ENCODE measurements at places on chromosomes 13 and 19.
A peak's percentile ranks its signal among the peaks of the same experiment; 100 is the strongest.

- no peak for DNase-seq
These were observed 78.7 kb upstream of the GPR183 start for GRCh38 chr13:99385940-99386339.

- peak; percentile 87 for DNase-seq
These were observed 57.6 kb upstream of the ZNF507 start for GRCh38 chr19:32287811-32288227.

DNA sequence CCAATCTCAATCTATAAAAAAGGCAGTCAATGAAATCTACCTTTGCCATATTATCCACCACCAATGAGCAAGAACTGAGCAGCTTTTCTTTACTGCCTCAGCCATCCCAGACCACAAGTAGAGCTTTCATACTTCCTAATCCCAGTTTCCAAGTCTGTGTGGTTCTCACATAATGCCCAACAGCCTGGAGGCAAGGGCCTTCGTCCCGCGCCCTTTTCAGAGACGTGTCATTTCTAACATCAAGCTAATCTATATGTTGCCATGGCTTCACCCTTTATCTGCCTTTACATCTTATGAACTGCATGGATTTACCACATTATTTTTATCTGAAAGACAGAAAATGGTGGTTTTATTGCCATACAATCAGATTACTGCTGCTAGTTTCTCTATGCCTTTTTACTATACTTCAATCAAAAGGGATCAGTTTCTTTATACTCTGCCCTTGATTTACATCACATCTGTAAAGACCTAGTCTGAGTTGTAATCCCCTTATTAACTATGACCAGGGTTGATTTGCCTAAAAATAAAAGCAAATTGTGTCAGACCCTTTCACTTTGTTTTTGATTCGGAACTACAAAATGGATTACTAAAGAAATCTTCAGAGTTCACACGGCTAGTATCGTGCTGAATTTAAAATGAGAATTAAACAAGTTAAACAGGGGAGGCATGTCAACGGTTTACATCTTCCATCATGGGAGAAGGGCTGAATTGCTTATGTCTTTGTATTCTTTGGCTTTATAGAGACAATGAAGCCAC lies 5.9 kb downstream of the EFNB2 start:
- no peak for DNase-seq

GRCh38 chr19:19661675-19662251 lies 1.7 kb downstream of the ATP13A1 start:
- no peak for DNase-seq

DNA sequence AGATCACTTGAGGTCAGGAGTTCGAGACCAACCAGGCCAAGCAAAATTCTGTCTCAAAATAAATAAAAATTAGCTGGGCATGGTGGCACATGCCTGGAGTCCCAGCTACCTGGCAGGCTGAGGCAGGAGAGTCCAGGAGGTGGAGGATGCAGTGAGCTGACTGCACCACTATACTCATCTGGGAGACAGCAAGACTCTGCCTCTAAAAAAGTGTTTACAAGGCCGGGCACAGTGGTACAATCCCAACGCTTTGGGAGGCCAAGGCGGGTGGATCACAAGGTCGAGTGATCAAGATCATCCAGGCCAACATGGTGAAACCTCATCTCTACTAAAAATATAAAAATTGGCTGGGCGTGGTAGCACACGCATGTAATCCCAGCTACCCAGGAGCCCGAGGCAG lies 4.2 kb upstream of the DAPK3 start:
- DNase-seq: no peak

GRCh38 chr13:42377640-42378382 lies 105.9 kb downstream of the AKAP11 start:
- no peak for DNase-seq

GRCh38 chr13:112012016-112012704 lies 54.8 kb upstream of the SOX1 start:
- peak; percentile 13 for DNase-seq

DNA sequence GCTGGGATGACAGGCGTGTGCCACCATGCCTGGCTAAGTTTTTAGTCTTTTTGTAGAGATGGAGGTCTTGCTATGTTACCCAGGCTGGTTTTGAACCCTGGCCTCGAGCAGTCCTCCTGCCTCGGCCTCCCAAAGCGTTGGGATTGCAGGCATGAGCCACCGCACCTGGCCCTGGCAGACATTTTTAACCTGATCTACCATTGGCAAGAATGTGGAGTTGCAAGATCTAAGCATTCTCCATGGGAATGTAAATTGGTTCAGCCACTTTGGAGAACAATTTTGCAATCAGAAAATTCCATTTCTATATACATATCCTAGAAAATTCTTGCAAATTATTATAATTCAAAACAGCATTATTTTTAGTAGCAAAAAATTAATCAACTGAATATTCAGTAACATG lies 24.3 kb upstream of the DCUN1D2 start:
- DNase-seq: no peak

- DNase-seq: peak; percentile 54
These were observed 7.3 kb downstream of the OPA3 start for GRCh38 chr19:45577111-45577905.

GRCh38 chr19:19236173-19236572 lies 24.4 kb downstream of the NCAN start:
- DNase-seq: no peak

GRCh38 chr19:43634506-43634871 lies 5.2 kb downstream of the CADM4 start:
- DNase-seq: peak; percentile 83

DNA sequence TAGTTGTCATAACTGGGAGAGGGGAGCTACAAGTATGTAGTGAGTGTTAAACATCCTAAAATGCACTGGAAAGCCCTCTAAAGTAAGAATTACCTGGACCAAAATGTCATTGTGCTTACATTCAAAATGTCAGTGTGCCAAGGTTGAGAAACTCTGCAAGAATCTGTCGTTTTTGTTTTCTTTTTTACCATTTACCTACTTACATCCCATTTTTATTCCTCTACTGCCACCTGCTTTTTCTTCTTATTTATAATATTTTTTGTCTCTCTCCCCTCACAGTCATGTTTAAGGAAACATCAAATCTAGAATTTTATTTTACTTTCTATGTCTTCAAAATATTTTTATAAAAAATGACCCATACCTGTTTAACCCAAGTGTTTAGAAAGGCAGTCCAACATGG lies 226.4 kb downstream of the PCDH17 start:
- DNase-seq: no peak

DNA sequence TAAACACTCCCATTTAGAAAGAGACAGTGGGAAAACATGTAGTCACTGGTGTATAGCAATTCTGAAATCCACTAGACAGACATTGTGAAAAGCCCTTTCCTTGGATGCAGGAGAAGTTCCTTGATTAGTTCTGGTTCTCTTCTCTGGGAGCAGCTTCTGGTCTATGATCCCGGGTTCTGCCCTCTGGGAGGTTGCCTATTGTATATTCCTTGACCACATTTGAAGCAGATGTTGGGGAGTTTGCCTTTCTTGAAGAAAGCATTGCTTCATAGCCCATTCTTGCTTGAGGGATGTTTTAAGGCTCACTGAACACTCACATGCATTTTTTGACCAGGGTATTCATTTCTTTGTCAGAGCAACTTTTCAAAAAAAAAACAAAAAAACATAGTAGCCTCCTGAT lies 211.9 kb downstream of the NDFIP2 start:
- no peak for DNase-seq

DNA sequence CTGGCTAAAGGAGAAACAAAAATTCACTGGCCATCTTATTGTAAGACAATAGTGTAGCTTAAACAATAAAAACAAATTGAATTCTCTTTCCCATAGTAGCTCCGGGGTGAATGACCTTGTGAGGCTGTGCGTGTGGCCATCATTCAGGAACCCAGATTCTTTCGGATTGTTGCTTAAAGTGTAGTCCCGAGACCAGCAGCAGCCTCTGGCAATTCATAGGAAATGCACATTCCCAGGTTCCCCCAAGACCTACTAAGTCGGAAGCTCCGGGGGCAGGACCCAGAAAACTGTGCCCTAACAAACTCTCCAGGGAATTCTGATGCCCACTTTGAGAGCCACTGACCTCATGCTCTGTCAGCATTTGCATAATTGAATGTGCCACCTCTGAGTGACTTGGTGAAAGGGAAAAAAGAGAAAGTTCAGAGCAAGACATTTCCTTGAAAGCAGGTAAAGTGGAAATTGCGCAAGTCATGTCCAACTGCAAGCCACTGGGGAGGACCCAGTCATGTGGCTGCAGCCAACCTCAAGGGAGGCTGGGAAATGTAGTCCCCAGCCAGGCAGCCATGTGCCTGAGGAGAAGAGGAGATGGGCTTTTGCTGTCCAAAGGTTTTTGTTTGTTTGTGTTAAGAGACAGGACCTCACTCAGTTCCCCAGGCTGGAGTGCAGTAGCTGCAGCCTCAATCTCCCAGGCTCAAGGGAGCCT lies 50.7 kb upstream of the PNMA8B start:
- peak; percentile 82 for DNase-seq

- DNase-seq: no peak
These were observed 31.3 kb upstream of the FGF9 start for GRCh38 chr13:21639561-21639960.

- no peak for DNase-seq
These were observed 34.6 kb downstream of the CEBPG start for GRCh38 chr19:33408116-33408515.

DNA sequence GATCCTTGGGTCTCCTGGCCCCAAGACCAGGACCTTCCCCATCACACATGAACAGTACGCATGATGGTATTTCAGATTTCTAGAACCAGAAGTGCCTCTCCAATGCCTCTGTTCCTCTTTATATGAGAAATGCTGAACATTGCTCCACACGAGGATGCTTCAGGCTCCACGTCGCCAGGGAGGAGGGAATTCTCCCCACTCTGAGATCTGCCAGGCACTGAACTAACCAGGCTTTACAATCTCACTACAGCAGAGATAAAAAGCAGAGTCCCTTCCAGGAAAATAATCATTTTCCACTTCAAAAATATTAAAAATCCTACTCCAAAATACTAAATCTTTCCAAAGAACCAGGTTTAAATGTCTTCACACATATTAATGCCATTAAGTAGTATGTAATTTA lies 10.4 kb downstream of the DOCK9 start:
- DNase-seq: no peak

DNA sequence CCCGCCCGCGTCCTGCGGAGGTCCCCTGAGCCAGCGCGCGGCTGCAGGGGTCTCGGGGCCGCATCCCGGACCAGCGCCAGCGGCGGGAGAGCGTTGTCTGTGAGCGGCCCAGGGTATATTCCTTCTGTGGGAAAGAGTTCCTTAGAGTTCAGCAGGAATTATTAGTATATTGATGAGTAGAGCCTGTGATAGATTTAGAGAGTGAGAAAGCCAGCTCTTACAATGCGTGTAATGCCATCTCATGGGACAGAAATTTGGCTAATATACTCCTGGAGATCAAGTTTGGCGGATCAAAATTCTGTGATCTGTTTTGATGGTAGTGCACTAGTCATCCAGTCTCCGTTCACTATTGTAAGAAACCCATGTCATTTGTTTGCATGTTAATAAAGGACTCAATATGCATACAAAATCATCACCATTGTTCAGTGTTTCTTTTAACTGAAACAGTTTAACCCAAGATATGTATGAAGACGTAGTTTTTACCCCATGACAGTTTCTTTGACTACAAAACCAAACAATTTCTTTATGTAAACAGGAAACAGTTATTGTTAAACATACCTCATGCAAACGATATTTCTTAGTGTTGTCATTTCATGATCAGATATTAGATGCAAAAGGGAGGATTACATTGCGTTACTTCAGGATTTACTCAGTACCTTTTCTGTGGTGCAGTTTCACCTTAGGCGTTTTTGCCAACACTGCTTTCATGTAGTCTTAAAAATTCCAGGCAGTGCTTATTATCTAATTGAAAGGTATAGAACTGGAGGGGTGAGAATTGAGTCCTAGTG lies 9.9 kb downstream of the TNFRSF19 start:
- peak; percentile 46 for DNase-seq

DNA sequence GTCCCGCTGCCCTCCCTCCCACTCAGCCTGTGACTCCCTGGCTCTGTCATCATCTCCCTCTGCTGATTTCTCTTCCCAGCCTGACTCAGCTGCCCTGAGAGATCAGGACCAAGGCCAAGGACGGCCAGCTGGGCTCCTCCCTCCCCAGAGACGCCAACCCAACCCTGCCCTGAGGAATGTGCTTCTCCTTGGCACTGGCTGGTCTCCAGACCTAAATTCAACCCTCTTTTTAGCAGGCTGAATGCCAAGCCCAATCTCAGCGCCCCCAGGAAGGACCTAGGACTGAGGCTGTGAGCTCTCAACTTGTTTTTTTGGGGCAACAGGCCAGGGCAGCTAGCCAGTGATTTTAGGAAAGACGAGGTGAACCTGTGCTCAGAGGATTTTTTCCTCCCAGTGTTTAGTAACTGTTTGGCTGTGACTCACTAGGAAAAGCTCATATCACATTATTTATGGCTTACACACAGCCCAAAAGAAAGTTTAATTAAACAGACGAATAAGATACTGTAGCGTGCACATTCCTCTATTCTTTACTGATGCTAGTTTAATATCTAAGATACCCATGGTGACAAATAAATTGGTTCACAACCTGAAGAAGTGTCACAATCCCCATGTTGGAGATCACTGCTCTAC lies 7.4 kb upstream of the IGFL1 start:
- peak; percentile 78 for DNase-seq

- no peak for DNase-seq
These were observed 51.6 kb downstream of the NDFIP2 start for GRCh38 chr13:79532576-79532975.
